ENCODE measurements at places on chromosomes 7 and 10. TPM values are rescaled to one million over a fixed set of nuclear protein-coding genes. Genes with fewer than 3 reads are reported as not detected.

Gene PILRB
- total RNA-seq = 13.3 TPM

Gene ELFN1
- total RNA-seq = not detected

Gene RASSF4
- 11.2 TPM for total RNA-seq

Gene KCNIP2
- total RNA-seq = 3.6 TPM

Gene NAPEPLD
- 5.2 TPM for total RNA-seq

Gene CAV2
- total RNA-seq = 88.4 TPM

Gene TRIL
- total RNA-seq = 11.4 TPM

Gene FOXP2
- total RNA-seq = 1.4 TPM

Gene C10orf62
- total RNA-seq = not detected

Gene ZC3HAV1L
- total RNA-seq = 9.4 TPM

Gene FLNC
- 98.9 TPM for total RNA-seq

Gene TMEM213
- not detected for total RNA-seq

Gene MAD1L1
- 24.4 TPM for total RNA-seq

Gene PRRT4
- 0.16 TPM for total RNA-seq

Measured in epithelial cell of alveolus of lung (primary cell).